ENCODE measurements at places on chromosomes 3 and 15.

DNA sequence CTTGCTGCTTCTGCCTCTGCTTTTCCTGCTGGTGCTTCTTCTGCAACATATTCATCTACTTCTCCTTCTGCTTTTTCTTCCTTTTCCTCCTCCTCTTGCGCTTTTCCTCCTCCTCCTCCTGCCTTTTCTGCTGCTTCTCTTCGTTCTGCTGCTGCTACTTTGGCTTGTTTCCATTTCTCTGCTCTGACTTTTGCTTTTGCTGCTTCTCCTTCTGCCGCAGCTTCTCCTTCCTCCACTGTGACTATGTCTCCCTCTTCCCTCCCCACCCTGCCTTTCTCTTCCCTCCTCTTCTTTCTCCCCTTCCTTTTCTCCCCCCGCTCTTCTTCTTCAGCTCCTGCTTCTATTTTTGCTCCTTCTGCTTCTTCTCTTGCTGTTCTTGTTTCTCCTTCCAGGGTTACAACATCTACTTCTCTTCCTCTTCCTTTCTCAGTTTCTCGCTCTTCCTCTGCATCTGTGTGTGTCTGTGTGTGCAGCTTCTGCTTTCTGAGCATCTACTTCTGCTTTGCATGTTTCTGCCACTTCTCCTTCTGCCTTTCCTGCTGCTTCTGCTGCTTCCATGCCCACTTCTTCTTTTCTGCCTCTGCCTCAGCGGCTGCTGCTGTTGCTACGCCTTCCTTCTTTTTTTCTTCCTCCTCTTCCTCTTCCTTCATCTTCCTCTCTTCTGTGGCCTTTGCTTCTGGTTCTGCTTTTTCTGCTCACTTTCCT, 51.4 kb downstream of the FAM43A start:
- no peak for DNase-seq

GRCh38 chr15:100096248-100096600, 245.6 kb downstream of the ADAMTS17 start:
- DNase-seq, result no peak

- DNase-seq, result no peak
Measured at GRCh38 chr15:38683382-38684242, 119.0 kb upstream of the RASGRP1 start.

GRCh38 chr3:67809370-67809935, 155.0 kb upstream of the SUCLG2 start:
- no peak for DNase-seq

DNA sequence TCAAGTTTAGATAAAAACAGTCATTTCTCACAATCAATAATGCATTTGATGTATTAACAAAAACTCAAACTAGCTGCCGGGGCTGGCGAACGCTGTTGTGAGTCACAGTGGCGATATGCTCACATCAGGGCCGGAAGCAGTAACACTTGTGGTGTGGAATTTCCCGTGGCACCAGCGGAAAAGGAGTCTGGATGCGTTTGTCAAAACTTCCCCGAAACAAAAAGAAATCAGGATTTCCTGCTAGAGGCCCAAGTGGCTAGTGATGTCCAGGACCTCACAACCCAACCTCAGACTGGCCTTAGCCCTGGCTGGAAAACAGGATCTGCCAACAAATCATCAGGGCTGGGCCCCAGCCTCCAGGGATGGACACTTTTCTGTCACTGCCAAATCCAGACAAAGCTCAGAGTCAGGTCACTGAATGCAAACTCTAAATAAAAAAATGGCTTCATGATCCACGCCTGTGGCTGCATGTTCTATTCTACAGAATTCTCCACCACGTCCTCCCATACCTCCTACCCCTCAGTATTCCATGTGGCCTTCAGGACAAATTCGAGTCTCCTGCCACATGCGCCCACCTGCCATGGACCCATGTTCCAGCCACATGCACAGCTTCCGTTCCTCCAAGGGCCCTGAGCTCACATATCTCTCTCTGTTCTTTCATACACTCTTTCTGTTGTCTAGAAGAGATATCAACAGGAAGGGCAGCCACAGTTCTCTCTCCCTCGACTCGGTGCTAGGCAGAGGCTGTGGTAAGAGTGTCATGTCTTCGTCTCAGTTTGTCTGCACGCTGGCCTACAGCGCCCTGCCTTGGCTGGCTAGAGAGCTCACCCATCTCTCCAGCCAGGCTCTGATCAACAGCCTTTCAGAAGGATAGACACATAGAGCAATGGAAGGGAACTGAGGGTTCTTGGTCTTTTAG, 35.4 kb downstream of the EHD4 start:
- DNase-seq, result no peak

- no peak for DNase-seq
Measured at GRCh38 chr3:108171106-108171505, 51.1 kb downstream of the IFT57 start.

- no peak for DNase-seq
Measured at GRCh38 chr15:67244971-67245478, 9.4 kb downstream of the AAGAB start.

DNA sequence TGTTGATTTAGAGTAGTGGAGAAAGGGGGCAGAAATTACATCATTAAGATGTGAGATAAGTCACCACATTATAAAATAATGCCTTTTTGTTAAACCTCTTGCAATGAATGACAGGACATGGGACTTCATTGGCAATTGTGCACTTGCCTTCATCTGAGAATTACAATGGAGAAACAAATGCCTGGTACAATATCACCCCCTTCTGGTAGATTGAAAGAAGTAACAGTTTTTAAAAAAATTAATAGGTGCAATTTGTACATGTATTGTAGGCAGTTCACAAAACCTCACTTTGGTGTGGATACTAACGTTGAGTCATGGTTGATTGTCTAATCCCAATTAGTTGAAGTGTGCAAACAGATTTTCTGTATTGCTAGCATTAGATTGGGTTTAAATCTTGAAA, 4.6 kb upstream of the P2RY14 start:
- peak; percentile 34 for DNase-seq

GRCh38 chr3:25169151-25169550, 258.9 kb upstream of the RARB start:
- no peak for DNase-seq

GRCh38 chr3:178454726-178455125, 81.5 kb upstream of the KCNMB2 start:
- DNase-seq, result no peak
